Activated CD8-positive, alpha-beta T cell treated with anti-CD3 and anti-CD28 coated beads for 36 hours (primary cell): ENCODE measurements at places on chromosomes 12 and 14.

- no peak overlapping the region for H3K4me3 ChIP-seq
- no peaks in the 10 kb centered on the region for H3K27me3 ChIP-seq
- H3K36me3 ChIP-seq = no peaks in the 10 kb centered on the region
- H3K27ac ChIP-seq = no peak overlapping the region
- DNase-seq = no peak
These were observed 13.6 kb downstream of the PDE6H start for GRCh38 chr12:14986449-14986848.

DNA sequence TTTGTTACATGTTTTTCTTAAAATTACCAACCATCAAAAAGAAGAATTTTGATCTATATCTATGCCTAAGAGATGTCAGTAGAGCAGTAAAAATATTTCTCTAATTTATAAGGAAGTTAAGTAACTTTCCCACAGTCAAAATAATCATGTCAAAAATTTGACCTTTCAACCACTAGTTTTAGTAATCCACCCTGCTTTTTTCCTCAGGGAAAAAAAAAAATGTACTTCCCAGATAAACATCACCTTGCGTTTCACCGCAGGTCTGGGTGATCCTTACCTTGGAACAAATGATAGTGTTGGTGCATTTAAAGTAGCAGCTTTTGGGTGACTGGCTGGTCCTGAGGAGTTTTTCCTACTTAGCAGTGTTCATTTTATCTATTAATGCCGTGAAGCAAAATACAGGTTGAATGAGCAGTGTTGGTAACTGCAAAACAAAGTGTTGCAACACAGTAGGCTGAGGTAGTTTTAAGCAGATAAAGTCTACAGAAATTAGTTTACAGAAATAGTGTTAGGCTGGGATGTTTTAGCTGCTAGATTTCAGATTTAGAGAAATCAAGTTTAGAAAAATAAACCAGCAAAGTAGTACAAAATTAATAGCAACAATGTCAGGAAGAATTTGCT is 137.2 kb upstream of the DNM1L start:
- DNase-seq = no peak
- H3K4me3 ChIP-seq = no peak overlapping the region
- H3K4me1 ChIP-seq = no peaks in the 10 kb centered on the region
- no peak overlapping the region for H3K27ac ChIP-seq
- no peaks in the 10 kb centered on the region for H3K36me3 ChIP-seq

DNA sequence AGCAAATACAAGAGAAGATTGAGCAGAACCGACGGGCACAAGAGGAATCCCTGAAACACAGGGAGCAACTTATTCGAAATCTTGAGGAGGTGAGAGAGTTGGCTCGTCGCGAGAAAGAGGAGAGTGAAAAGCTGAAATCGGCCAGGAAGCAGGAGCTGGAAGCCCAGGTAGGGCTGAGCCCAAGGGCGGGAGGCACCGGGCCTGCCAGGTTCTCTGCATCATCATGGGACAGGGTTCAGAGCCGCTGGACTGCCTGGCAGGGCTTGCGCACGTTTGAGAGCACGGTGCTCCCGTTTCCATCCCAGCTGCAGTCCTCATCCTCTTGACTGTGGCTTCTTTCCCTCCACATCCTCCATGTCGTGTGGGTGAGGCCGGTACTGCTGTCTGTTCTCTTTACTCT is 14.4 kb downstream of the TCHP start:
- H3K4me3 ChIP-seq = no peak overlapping the region
- H3K27ac ChIP-seq = no peak overlapping the region
- no peak for DNase-seq
- no peaks in the 10 kb centered on the region for H3K4me1 ChIP-seq
- H3K27me3 ChIP-seq = no peaks in the 10 kb centered on the region

- peaks cover 6% of the 10 kb centered on the region for H3K27me3 ChIP-seq
- DNase-seq = no peak
- no peak overlapping the region for H3K4me3 ChIP-seq
- H3K4me1 ChIP-seq = no peaks in the 10 kb centered on the region
- no peaks in the 10 kb centered on the region for H3K36me3 ChIP-seq
These were observed 1.7 kb upstream of the HSPB8 start for GRCh38 chr12:119177056-119177325.

DNA sequence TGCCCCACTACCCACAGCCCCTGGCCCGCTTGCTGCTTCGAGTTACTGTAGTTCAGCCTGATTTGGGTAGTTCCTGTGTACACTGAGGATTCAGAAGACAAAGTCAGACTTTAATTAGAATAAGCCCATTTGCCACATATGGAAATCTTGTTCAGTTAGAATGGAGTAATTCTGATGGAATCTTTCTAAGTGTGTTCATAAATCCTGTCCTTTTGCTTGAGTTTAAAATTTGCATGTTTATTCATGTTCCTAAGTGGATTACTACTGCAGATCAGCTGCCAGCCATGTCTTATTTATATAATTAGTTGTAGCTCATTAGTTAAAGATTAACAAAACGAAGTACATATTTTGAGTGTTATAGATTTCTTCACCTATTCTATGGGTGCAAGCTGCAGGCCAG is 504.5 kb downstream of the PCNX1 start:
- peaks cover 47% of the 10 kb centered on the region for H3K4me1 ChIP-seq
- no peak overlapping the region for H3K4me3 ChIP-seq
- H3K27ac ChIP-seq = peak overlapping the region; percentile 78
- peaks cover 18% of the 10 kb centered on the region for H3K36me3 ChIP-seq
- H3K27me3 ChIP-seq = no peaks in the 10 kb centered on the region
- no peak for DNase-seq

DNA sequence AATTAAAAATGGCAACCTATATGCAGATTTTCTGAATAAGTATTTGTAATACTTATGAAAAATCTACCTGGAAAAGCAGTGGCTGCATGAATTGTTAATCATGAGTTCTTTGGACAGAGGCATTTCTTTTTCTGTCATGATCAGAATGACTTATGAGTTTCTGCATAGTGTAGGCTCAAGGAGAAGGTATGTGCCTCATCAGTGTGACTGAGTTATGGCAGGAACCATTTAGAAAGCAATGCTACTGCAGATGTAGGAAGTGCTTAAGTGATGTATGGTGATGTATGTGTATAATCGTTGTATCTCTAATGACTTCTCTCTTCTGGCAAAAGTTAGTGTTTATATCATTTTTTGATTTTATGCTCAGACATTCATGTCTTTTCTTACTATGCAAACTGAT is 816.4 kb upstream of the FBXO33 start:
- H3K4me3 ChIP-seq = no peak overlapping the region
- no peak for DNase-seq
- H3K36me3 ChIP-seq = no peaks in the 10 kb centered on the region

GRCh38 chr12:96206936-96207662 is 12.9 kb downstream of the ELK3 start:
- no peak overlapping the region for H3K4me3 ChIP-seq
- H3K4me1 ChIP-seq = peaks cover 76% of the 10 kb centered on the region
- H3K36me3 ChIP-seq = peaks cover 29% of the 10 kb centered on the region
- no peak for DNase-seq
- no peak overlapping the region for H3K27ac ChIP-seq

DNA sequence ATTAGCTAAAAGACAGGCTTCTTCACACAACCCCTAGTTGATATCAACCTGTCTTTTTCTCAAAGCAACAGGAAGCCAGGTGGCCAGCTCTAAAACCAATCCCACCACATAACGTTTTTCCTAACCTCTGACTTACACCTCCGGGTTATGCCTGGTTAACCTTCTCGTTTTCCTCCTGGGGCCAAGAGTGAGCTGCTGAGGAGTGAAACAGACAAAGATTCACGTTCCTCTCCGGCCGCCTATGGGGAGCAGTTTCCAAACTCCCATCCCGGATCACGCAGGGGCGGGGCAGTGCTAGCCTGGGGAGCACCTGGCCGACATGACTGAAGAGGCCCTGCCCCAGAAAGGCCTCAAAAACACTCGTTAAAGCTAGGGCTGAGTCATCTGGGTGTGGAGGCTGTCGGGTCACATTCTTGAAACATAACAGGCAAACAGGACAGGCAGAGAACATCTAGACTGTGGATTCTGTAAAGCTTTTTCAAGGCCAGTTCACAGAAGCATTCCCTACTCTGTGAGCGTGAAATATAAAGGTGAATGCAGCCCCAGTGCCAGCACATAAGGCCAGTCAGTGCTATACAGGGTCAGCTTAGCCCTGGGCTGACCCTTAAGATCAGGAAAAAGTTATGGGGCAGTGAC is 25.9 kb upstream of the LGALS3 start:
- H3K27ac ChIP-seq = peak overlapping the region; percentile 99
- H3K36me3 ChIP-seq = peaks cover 9% of the 10 kb centered on the region
- H3K4me3 ChIP-seq = peak overlapping the region; percentile 67
- H3K4me1 ChIP-seq = peaks cover 50% of the 10 kb centered on the region

GRCh38 chr12:116534311-116535121 is 24.7 kb upstream of the MAP1LC3B2 start:
- peaks cover 3% of the 10 kb centered on the region for H3K27me3 ChIP-seq
- peaks cover 35% of the 10 kb centered on the region for H3K4me1 ChIP-seq
- H3K36me3 ChIP-seq = no peaks in the 10 kb centered on the region
- H3K4me3 ChIP-seq = peak overlapping the region; percentile 68
- no peak for DNase-seq
- H3K27ac ChIP-seq = no peak overlapping the region

- H3K4me3 ChIP-seq = no peak overlapping the region
- no peaks in the 10 kb centered on the region for H3K27me3 ChIP-seq
- no peaks in the 10 kb centered on the region for H3K36me3 ChIP-seq
- H3K27ac ChIP-seq = no peak overlapping the region
- no peaks in the 10 kb centered on the region for H3K4me1 ChIP-seq
These were observed 165.7 kb downstream of the BMP4 start for GRCh38 chr14:53790731-53791500.

GRCh38 chr14:32469388-32470160 is 140.5 kb downstream of the AKAP6 start:
- no peaks in the 10 kb centered on the region for H3K27me3 ChIP-seq
- no peaks in the 10 kb centered on the region for H3K4me1 ChIP-seq
- DNase-seq = no peak
- H3K27ac ChIP-seq = no peak overlapping the region

- H3K27ac ChIP-seq = no peak overlapping the region
- H3K36me3 ChIP-seq = peaks cover 37% of the 10 kb centered on the region
- no peak for DNase-seq
- H3K27me3 ChIP-seq = no peaks in the 10 kb centered on the region
These were observed 65.8 kb downstream of the EEA1 start for GRCh38 chr12:92863251-92863650.
